Skeletal muscle cell (primary cell): ENCODE measurements at places on chromosomes 2 and 18.
A peak's percentile ranks its signal among the peaks of the same experiment; 100 is the strongest.

GRCh38 chr18:22710673-22711191 lies 222.4 kb upstream of the RBBP8 start:
- no peak for DNase-seq

GRCh38 chr2:164523726-164524125 lies 97.6 kb downstream of the GRB14 start:
- peak; percentile 34 for DNase-seq

DNA sequence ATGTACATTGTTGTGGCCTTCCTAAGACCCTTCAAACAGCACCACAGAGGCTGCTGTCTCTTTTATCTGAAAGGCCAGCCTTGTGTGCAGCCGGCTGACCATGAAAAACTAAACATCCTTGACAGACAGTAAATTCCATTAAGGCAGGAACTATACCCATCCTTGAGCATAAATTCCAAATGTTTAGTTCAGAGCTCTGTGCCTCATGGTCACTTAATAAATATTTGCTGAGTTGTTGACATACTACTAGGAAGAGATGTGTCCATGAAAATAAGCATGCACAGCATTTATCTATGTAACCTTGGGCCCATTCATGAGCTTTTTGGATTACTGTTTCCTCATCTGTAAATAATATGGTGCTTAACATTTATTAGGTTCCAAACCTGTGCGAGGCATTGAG lies 424.8 kb downstream of the HRH4 start:
- no peak for DNase-seq

- no peak for DNase-seq
Observed at GRCh38 chr2:121486191-121486790, 44.4 kb upstream of the RNU4ATAC start.

DNA sequence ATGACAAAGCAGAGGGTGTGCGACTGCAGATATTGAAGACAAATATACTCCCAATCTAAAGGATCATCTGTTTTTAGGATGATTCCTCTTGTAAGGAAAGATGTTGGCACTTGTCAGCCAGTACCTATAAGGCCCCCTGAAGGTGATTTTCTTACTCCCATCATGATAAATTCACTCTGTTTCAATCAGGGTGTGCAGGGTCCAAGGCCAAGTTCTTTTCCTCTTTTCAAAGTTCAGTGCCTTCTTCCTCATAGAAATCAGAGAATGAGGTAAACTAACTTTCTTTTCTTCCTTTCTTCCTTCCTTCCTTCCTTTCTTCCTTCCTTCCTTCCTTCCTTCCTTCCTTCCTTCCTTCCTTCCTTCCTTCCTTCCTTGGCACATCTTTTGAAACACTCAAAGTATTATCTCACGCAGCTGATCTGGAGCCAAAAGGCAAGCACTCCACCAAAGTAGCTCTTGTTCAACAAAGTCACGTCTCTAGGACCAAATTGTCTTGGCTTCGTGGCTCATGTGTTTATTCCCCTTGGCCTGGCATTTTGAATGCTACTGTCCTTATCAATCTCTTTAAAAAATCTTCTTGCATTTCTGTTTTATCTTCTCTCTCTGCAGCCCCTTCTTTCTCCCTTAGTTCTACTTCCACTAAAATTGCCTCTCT lies 87.7 kb downstream of the DCC start:
- no peak for DNase-seq
